Stimulated activated CD4-positive, alpha-beta T cell treated with anti-CD3 and anti-CD28 coated beads, Interleukin-12 subunit alpha, Interleukin-12 subunit beta, amount 100 ng/mL, for 4 hours (primary cell): ENCODE measurements at places on chromosomes 3 and 15.

DNA sequence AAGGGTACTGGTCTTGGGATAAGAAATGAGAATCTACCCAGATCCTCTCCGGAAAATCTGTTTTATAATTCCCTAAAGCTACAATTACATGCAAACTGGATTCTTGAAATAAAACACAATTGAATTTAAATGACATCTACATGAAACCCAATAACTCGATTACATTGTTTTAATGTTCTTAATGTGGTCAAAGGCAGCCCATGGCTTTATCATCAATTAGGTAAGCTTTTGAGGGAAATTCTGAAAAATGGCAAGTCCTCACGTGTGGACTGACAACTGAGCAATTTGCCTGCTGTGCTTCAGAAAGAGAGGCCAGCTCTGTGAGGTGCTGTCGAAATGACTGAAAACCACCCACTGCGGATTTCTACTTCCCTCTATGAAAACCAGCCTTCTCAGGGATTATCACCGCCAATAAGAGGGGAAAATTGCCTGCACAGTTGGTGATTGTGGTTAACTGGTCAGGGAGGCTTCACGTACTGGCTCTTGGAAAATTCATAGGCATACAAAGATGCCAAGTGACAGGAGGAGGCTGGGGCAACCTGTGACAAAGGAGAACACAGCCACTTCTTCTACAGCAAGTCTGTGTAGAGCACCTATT lies 200.8 kb upstream of the SLCO3A1 start:
- no peak for DNase-seq

DNA sequence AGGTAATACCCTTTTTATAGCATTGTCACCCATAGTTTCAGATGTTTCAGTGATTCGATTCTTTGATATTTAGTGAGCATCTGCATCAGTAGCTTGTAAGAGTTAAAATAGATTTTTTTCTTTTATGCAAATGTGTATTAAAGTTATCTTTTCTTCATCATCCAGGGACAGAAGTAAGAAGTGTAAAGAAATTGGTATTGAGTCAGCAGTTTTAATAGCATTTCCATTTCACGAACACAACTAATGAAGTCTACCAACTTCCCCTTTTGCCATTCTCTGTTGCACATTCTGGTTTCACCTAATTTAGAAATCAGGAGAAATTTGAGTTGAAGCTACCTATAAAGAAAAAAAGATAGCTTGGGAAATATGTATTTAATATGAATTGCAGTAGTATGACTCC lies 127.9 kb downstream of the ROBO1 start:
- DNase-seq: no peak

DNA sequence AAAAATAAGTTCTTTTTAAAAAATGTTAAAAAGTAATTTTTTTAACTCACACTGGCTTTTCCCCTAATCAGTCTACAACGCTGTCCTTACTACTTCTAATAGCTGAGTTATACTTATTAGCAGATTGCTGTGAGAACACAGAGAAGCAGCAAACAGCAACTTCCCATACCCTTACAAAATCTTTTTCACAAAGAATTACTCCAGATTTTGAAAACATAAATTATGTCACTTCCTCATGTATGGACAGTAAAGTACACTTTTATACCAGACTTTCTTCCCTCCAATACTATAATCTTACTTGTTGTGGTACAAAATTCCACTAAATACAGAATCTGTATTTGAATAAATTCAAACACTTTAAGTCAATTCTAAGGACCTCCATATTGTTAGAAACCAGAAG lies 2.1 kb downstream of the PHC3 start:
- DNase-seq: no peak

GRCh38 chr3:186451371-186451770 lies 89.3 kb upstream of the DGKG start:
- DNase-seq: no peak

- no peak for DNase-seq
These were observed 55.4 kb upstream of the GRIP2 start for GRCh38 chr3:14595561-14595960.

GRCh38 chr15:20358779-20359414 lies 182.7 kb downstream of the GOLGA6L6 start:
- DNase-seq: no peak

- no peak for DNase-seq
These were observed 178.6 kb upstream of the TRIM42 start for GRCh38 chr3:140499114-140499757.

- DNase-seq: no peak
These were observed 148.4 kb downstream of the PGPEP1L start for GRCh38 chr15:98859149-98859548.

- DNase-seq: no peak
These were observed 23.2 kb downstream of the EAF1 start for GRCh38 chr3:15450438-15451215.
